T-helper 2 cell (primary cell): ENCODE measurements at places on chromosomes 16 and 17.

DNA sequence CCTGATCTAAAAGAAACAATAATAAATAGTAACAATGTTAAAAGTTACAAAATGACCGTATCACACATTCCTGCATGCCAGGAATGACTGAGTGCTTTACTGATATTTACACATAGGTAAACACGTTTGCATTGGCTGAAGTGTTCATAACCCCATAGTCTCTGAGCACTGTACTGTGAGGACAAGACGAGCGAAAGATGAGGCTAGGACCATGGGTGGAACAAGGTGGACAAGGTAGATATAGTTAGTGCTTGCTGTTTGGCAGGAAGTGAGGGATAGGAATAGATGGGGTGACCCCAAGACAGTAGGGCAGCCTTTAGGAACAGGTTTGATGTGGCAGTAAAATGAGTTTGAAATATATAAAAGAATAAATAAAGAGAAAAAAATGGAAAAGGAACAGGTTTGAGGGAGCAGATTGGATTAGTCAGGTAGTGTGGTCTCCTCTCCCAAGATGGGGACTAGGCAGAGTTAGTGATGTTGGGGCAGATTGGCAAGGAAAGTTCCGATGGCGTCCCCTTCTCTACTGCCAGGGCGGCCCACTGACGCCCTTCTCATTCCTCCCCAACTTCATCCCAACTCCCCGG, 452 bp upstream of the E2F4 start:
- no peak for DNase-seq

- DNase-seq, result no peak
Observed at GRCh38 chr16:76800196-76800595, 390.8 kb upstream of the MON1B start.

DNA sequence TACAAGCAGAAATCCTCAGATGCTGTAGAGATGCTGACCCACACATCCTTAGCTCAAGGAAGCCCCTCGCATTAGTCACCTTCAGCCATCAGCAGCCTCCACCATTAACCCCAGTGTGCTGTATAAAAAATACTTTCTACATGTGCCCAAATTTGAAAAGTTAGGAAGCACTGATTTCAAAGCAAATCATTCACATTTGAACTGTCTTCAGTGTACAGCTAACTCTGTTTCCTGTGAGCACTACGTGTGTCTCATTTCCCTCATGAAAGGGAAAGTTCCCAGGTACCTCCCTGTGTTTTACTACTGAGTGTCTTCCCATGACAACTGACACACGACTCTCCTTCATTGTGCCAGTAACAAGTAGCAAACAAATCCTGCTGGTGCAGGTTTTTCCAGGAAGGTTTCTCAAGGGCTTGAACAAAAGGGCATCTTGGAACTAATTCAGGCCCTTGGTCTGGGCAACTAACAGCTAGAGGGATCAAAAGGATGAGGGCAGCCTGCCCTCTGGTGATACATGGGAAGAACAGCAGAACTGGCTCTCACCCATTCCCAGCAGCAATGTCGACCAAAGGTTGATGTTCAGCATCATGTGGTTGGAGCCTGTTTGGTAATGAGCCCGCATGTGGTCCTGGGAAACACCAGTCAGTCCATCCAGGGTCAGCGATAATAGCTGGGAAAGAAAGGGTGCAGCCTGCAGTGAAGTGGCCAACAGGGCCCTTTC, 4.0 kb downstream of the SLC35B1 start:
- DNase-seq, result peak; percentile 36

- peak; percentile 52 for DNase-seq
Observed at GRCh38 chr16:84277244-84277823, 17.3 kb upstream of the WFDC1 start.

DNA sequence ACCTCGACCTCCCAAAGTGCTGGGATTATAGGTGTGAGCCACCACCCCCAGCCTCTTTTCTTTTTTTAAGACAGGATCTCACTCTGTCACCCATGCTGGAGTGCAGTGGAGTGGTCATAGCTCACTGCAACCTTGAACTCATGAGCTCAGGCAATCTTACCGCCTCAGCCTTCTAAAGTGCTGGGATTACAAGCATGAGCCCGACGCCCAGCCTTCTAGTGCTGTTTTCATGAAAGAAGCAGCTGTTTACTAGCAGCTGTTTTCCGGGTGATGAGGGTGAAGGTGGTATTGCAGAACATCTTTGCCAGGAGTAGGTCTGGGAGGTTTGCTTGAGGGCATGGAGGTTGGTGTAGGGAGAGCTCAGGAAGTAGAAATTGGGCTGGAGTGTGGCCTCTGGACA, 2.0 kb downstream of the ADCY7 start:
- DNase-seq, result no peak

DNA sequence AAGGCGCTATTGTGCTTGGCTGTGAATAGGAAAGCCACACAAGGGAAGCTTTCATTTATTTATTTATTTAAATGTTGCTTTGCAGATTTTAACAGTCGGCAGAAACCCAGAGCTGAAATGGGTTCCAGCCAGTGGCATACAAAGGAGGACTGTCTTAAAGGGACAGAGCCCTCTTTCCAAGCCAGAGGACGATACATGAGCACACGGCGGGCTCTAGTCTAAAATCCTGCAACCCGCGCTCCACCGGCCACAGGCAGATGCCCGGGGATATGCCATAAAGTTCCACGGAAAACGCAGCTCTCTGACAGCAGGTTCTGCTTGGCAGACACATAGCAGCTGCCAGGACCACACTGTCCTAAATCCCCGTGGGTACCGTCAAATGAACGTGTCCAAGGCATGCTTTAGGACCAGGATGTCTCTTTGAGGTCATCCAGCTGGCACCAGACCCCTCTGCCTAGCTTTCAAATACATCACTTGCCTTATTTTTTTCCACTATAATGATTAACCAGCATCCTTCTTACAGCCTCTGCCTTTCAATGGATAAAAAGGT, 64.6 kb downstream of the CYTH1 start:
- no peak for DNase-seq

- no peak for DNase-seq
Observed at GRCh38 chr16:75087375-75087979, 29.1 kb downstream of the LDHD start.

- DNase-seq, result no peak
Observed at GRCh38 chr17:38844261-38844757, 9.2 kb downstream of the RPL23 start.
